ENCODE measurements at places on chromosomes 11 and 22.

- DNase-seq, result no peak
Measured at GRCh38 chr22:49306632-49307480, 520.8 kb downstream of the BRD1 start.

- no peak for DNase-seq
Measured at GRCh38 chr11:11757909-11758308, 83.9 kb upstream of the USP47 start.

GRCh38 chr11:100308202-100308601, 378.9 kb upstream of the ARHGAP42 start:
- DNase-seq, result no peak

DNA sequence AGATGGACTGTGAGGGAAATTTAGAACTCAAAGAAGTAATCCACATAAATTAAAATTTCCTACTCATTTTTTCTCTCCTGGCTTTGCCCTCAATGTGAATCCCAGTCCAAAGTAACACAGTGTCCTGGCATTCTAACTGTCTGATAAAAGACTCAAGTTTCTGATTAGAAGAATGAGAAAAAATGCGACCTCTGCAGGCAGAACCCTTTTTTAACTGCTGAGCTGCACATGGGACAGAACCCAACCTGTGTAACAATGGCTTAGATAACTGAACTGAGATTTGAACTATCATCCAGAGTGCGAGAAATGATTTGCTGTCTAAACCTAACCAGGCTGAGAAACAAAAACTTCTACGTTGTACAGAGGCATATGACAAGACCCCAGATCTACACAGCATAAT, 385.6 kb upstream of the LRRC4C start:
- DNase-seq, result no peak

- no peak for DNase-seq
Measured at GRCh38 chr11:16011396-16011795, 344.9 kb downstream of the SOX6 start.

DNA sequence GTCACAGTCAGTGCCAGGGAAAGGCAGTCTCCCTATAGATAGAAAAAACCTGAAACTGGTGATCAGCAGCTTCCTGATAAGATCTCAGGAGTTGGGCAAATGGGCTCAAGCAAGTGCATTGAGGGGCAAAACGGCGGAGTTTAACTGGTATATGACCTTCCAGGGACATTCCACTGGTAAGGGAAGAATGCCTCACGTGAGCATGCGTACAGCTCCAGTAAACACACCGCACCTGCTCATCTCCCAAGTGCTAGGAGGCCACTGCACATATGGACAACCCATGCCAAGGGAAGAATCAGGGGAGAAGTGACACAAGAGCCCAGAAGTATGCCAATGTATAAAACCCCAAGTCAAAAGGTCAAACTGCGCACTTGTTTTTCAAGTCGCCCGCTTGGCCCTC, 11.6 kb downstream of the HEPHL1 start:
- DNase-seq, result no peak

DNA sequence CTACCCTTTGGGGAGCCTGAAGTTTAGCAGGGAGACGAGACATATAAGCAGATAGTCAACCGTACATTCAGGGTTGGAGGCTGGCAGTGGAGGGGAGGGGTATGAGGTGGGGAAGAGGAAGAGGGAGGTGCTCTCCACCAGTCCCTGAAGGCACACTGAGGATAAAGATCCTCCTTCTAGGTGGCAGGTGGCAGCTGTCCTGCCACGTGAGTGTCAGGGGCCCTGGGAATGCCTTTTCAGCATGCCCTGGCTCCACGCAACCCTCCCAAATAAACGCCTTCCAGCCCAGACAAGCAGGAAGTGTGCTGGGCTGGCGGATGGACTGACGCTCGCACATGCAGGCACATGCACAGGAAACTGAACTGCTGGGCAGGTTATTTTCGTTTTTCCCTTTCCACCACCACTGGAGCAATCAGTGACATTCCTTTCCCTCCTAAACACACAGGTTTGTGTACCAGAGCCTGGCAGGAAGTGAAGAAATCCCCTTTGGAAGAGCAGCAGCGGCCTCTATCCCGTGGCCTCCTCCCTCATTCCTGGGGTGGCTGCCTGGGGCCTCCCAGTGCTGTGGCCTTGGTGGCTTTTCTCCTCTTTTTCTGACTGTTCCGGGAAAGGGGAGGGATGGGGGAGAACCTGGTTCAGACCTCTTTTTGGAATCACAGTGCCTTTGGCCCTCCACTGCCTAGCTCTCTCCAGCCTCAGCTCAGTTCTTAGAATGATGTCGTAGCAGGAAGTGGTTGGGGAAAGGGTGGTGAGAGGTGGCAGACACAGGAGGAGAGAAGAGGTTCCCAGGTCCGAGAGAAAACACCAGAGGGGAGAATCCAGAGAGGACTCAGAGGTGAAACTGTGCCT, 157.0 kb upstream of the TIMP3 start:
- no peak for DNase-seq

GRCh38 chr11:57873196-57873911, 111.8 kb downstream of the CTNND1 start:
- no peak for DNase-seq

GRCh38 chr11:95674657-95675358, 114.8 kb downstream of the FAM76B start:
- DNase-seq, result no peak
